ENCODE measurements at places on chromosomes 6 and 20.

DNA sequence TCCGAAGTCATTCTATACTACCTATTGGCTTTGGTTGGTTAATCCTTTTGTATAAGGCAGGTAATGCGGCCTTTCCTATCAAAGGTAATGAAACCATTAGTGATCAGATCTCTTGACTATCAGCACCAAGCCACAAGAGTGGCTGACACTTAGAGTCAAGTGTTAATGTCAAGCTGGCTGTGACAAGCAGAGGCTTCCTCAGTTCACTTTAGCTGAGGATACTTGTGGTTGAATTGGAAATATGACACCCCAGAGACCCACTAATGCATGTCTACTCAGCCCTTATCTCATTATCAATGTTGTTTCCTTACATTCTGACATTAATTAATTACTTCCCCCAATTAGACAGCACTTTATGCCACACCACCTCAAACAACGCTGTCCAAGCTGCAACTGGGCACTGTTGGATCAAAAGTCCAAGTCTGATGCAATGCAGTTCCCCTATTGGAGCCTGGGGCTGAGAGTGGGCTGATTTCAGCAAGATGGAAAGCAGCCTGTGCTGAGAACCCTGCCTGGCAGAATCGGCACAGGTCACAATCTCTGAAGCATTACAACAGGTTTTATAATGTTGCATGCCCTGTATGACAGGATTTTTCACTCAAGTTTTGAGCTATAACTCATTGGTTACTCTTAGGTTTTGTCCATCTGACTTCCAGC is 273.5 kb downstream of the COL12A1 start:
- DNase-seq, result no peak

- no peak for DNase-seq
Measured at GRCh38 chr20:57548177-57549058, 12.5 kb upstream of the PCK1 start.

DNA sequence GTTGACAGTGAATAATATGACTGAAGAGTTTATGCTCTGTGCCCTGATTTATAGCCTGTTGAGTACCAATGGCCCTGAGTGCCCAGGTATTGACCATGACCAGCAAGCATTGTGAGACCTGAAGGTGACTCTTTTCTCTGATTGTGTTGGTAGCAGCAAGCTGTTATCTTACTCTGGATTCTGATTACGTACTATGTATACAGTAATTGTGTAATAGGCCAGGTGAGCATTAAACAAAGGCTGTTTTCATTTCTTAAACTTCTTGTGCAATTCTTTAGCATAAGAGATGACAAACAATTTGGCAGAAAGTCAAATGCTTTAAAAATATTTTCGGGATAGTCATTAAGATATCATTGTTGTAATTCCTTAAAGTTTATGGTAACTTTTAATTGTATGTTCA is 111.7 kb upstream of the PTPRK start:
- DNase-seq, result no peak

GRCh38 chr20:18443886-18444285 is 22.9 kb downstream of the DZANK1 start:
- no peak for DNase-seq

DNA sequence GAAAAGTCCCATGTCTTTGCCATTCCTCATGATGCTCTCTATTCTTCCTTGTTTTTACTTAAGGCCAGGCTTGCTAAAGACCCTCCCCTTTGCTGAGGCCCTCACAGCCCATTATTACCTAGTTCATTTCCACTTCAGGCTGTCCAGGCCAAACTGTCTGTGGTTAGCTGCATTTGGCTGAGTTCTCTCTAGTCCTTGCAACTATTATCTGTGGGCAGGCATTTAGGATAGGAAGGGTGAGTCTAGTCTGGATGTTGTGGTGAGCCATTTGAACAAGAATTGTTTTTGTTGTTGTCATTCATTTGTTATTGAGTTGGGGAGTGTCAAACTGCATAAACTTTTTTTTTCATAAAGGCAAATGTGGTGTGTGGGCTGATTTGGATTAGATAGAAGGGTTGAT is 182.4 kb downstream of the CD109 start:
- no peak for DNase-seq

DNA sequence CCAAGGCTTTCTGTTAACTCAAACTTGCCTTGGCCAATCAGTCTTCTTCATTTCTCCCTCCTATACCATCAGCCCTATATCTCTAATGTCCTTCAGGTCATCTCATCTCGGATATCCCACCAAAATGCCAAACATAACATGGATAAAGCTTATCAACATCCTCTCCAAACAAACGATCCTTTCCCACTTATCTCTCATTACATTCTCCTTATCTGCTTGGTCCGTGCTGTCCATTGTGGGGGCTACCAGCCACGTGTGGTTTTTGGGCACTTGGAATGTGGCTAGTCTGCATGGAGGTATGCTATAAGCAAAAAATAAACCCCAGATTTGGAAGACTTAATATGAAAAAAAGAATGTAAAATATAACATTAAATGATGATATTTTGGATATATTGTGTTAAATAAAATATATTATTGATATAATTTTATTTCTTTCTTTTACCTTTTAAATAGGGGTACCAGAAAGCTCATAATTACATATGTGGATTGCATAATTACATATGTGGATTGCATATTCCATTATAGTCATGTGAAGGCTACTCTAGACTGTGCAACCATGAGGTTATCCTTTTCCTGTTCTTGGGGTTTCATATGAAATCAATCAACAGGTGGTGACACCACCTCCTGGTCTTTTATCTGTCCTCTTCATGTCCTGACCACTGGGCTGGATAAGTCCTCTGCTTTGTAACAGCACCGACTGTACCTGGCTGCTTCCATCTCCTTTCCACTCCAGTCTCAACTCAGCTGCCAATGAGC is 123.0 kb downstream of the CD83 start:
- DNase-seq, result no peak

DNA sequence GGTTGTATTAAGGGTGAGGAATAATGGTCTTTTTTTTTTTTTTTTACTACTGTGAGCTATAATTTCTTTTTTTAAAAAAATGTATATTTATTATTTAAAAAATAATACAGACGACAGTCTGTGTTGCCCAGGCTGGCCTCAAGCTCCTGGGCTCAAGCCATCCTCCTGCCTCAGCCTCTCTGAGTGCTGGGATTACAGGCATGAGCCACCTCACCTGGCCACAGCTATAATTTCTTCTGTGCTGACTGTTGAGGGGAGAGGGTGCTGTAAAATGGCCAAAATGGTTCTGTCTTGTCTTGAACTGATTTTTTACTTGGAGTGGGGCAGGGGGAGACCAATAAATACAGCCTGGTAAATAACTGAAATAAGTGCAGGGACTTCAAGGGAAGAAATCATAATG is 3.6 kb downstream of the SRSF3 start:
- DNase-seq, result no peak
